Eye (tissue), 1 donor: ENCODE measurements at places on chromosomes 1 and 21.

DNA sequence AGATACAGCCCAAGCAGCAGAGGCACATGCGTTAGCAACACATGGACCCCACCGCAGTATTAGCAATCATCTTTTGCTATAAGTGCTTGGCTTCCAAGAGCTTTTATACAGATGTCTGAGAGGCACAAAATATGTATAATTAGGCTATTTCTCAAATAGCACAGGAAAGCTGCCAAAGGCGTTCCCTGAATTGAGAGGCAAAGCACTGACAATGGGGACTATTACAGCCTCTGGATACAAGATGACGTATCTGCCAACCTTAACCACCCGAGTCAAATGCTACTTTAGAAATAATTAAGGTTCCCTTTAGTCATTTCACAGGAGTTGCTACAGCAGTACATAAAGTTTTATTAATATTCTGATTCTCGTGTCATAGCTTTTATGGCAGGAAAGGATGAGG, 6.4 kb downstream of the STMN1 start:
- DNase-seq, result no peak

DNA sequence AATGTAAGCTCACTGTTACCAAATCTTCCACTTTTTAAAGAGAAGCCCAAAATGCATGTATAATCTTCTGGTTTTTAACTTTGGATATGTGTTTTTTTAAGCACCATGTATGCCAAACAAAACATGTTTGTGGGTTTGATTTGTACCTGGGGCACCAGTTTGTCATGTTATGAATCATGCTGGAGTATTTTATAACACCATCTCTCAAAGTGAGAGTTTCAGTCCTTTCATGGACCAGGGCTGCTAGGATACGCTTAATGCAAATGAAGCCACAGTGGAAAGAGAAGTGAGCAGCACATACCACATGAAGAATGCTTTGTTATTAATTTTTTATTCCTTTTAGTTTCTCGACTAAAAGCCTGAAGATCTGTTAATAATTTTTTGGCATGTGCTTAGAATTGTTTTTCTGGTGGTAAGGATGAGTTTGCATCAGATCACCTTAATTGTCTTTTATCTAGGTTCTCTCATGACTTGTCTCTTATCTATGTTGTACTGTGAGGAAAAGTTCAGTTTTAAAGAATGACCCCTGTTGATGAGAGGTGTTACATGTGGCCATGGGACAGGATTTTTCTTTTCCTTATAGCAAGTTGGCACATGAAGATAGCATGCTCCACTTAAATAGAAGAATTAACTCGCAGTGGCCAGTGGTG, 2.0 kb upstream of the RABGAP1L start:
- no peak for DNase-seq

- no peak for DNase-seq
Measured at GRCh38 chr1:183931646-183932271, 105.8 kb downstream of the COLGALT2 start.

DNA sequence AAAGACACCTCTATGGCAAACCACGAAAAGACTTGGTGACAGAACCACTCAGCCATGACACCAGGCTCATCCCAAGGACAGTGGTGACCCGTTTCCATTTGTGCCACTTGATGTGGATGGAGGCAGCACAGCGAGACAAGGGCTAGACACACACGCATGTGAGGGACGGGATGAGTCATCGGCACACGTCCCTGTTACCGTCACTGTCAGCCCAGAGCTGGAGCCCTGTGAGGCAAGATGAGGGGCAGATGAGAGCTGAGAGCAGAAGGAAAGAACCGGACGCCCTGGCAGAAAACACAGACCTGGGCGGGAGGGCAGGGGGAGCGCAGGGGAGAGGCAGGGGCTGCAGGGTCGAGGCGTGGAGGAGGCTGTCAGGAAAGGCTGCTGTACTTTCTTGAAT, 57.8 kb downstream of the SIK1 start:
- DNase-seq, result peak; percentile 46

DNA sequence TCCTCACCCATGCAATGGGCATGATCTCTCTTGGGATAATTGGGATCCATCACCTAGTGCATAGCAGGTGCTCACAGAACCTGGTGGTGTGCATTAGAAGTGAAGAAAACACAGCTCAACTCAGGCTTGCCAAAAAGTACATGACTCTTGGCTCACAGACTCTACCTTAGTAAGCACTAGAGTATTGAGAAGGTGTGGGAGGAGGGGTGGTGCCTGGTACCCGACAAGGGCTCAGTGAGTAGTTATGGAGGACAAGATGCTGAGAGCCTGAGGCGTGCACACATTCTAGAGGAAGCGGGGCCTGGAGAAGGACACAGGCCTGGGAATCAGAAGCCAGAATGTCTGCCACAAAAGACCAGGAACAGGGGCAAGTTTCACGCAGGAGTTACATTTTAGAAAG, 100.3 kb upstream of the GRIK3 start:
- no peak for DNase-seq

GRCh38 chr1:61056573-61057439, 25.6 kb upstream of the NFIA start:
- DNase-seq, result peak; percentile 90
